ENCODE measurements at places on chromosomes 6 and 20.

- DNase-seq: no peak
These were observed 248.0 kb downstream of the TTLL2 start for GRCh38 chr6:167572841-167573271.

DNA sequence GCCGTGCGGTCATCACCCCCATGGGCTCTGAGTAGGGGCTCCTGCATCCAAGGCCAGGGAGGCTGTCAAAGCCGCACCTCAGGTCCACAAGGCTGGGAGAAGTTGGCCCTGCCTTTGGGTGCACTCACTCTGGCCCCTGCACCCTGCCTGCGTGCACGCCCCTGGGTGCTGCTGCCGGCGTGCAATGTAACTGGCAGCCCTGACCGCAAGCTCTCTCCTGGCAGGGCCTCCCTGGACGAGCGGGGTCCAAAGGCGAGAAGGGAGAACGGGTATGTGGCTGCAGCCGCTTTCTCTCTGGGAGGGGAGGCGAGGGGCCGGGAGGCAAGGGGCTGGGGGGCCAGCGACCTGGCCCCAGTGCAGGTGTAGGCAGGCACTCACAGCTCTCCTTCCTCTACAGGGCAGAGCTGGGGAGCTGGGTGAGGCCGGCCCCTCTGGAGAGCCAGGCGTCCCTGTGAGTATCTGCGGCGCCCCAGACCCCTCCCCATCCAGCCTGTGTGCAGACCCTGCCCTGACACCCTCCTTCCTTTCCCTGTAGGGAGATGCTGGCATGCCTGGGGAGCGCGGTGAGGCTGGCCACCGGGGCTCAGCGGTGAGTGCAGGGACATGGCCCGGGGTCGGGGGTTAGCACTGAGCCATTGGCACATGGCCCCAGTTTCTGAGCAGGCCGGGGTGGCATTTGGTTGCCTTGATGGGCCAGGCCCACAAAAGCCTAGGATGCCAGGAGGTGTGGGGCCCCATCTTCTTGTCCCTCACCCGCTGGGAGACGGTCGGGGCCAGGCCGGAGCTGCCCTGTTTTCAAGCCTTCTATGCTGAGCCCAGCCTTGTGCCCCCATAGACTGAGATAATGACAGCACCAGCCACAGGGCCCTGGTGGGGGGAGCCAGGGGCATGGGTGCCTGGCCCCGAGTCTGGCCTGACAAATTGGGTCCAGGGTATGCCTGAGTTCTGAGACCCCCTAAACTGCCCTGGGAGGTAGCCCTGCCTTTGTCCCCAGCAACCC, 12.7 kb downstream of the COL9A3 start:
- DNase-seq: no peak

GRCh38 chr6:31465185-31465536, 32.8 kb upstream of the MICB start:
- DNase-seq: no peak

DNA sequence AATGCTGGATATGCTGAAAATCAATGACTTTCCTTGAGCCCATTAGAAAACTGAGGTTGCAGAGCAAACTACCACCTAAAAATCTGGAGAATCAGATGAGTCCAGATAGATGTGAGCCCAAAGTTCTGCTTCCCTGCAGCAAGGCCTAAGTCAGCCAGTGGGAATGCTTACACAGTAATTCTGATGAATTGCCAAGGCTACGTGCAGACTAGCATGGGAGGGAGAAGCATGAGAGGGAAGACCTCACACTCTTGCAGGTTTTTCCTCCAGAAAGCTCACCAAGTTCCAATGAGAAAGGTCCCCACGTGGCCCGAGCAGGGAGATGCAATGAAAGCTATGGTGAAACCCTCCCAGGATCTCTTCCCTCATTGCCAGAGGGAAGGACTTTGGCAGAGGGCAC, 104.8 kb upstream of the SIRPA start:
- DNase-seq: no peak

- DNase-seq: no peak
These were observed 191.7 kb upstream of the TSHZ2 start for GRCh38 chr20:52780462-52780861.

DNA sequence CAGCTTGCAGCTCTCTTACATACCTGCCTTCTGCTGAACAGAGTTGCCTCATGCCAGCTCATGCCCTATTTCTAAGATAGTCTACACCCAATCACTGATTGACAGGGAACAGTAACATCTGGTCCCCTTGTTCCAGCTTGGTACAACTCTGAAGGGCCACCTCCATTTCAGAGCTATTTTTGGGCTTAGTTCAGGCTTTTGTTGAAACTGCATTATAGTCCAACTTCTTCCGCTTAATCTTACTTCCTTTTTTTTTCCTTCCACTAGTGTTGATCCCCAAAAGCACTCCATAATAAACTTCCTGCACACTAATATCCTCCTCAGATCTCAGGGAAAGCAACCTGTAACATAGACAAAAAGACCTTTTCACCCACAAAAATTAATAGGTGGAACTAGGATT, 65.7 kb upstream of the TNFRSF21 start:
- no peak for DNase-seq

DNA sequence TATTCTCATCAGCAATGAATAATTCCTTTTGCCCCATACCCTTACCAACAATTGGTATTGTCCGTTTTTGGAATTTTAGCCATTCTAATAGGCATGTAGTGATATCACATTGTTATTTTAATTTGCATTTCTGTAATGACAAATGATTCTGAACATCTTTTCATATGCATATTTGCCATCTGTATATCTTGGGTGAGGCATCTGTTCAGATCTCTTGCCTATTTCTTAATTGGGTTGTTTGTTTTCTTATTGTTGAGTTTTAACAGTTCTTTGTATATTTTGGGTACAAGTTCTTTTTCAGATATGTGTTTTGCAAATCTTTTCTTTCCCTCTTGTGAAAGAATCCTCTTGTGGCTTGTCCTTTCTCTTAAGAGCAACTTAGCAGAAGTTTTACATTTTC, 69.6 kb downstream of the ZNF292 start:
- DNase-seq: no peak

GRCh38 chr20:58818586-58819285, 32.0 kb downstream of the GNAS-AS1 start:
- DNase-seq: no peak

- DNase-seq: peak; percentile 64
These were observed 249.3 kb downstream of the PREX1 start for GRCh38 chr20:48578397-48579098.

- no peak for DNase-seq
These were observed 79.2 kb upstream of the MPC1 start for GRCh38 chr6:166461821-166462460.

GRCh38 chr6:170269846-170270541, 20.9 kb downstream of the DLL1 start:
- DNase-seq: no peak

DNA sequence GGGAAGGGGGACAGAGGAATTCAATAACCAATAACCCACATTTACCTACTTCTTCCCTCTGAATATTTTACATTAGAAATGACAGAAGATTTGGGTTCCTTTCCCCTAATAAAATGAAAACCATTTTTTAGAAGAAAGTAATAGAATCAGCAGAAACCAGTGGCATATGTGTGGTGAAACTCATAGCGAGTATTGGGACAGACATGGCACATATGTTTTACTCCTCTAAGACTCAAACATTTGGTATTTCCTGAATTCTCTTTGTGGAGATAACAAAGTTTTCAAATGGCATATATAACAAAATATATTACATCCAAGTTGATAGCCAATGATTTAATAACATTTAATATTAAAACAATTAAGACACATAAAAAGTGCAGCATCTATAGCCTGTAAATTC, 12.9 kb upstream of the BEND3 start:
- DNase-seq: no peak

- DNase-seq: no peak
These were observed 41.4 kb downstream of the MAP3K5 start for GRCh38 chr6:136750696-136751521.

DNA sequence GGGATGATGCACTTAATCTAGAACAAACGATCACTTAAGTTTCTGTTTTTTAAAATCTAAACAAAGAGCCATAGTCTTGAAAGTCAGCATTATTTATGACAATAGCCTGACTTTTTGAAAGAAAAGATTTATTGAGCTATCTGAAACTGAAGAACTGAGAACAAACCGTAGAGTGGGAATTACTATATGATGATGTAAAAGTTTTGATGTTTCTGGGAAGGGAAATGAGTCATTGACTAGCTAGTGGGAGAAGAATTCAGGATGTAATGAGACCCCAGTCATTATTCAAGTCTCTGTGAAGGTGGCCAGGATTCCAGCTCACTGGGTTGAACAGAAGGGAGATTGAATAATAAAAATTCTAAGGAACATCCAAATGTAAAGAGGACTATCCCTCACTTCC, 83.4 kb upstream of the FABP7 start:
- DNase-seq: no peak
